NCI-H524 (cell line): ENCODE measurements at places on chromosomes 12 and 14.

- no peak for DNase-seq
Measured at GRCh38 chr12:2856051-2856450, 788 bp downstream of the TEX52 start.

DNA sequence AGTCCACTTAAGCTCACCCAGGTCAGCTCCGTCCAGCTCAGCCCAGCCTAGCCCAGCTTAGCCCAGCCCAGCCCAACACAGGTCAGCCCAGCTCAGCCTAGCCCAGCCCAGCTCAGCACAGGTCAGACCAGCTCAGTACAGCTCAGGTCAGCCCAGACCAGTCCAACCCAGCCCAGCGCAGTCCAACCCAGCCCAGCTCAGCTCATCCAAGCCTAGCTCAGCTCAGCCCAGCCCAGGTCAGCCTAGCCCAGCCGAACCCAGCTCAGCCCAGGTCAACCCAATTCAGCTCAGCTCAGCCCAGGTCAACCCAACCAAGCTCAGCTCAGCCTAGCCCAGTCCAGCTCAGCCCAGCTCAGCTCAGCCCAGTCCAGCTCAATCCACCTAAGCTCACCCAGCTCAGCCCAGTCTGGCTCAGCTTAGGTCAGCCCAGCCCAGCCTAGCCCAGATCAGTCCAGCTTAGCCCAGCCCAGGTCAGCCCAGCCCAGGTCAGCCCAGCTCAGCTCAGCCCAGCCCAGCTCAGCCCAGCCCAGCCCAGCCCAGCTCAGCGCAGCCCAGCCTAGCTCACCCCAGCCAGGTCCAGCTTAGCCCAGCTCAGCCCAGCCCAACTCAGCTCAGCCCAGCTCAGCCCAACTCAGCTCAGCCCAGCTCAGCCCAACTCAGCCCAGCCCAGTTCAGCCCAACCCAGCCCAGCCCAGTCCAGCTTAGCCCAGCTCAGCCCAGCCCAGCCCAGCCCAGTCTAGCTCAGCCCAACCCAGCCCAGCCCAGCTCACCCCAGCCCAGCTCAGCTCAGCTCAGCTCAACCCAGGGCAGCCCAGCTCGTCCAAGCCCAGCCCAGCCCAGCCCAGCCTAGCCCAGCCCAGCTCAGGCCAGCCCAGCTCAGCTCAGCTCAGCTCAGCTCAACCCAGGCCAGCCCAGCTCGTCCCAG is 184.0 kb downstream of the TMEM121 start:
- no peak for DNase-seq

GRCh38 chr14:95078867-95079266 is 78.5 kb downstream of the DICER1 start:
- no peak for DNase-seq

- DNase-seq = no peak
Measured at GRCh38 chr14:101367421-101368261, 193.7 kb upstream of the DIO3 start.

DNA sequence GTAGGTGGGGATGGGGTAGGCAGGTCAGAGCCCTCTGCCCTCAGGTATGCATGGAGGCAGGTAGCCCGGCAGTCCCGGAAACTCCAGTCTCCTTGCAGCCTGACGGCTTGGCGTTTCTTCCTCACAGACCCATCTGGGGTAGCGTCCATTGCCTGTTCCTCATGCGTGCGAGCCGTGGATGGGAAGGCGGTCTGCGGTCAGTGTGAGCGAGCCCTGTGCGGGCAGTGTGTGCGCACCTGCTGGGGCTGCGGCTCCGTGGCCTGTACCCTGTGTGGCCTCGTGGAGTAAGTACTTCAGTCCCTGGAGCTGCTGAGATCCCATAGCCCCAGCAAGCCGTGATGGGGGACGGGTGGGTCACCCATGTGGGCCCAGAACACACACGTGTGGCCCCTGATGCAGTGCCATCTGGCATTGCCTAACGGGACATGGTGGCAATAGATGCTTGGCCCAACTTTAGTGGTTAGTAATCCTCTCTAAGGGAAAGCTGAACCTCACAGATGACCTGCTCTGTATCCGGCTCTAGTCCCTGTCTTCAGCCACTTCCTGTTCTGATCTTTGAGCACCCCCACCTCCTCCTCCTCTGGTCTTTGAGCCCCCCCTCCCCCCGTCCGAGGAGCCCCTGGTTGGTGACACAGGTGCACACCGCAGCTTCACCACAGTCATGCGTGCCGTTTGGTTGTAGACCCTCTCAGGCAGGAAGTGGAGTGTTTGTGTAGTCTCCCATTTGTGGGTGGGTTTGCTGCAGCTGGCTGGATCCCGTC is 3.7 kb downstream of the SIVA1 start:
- DNase-seq = no peak

DNA sequence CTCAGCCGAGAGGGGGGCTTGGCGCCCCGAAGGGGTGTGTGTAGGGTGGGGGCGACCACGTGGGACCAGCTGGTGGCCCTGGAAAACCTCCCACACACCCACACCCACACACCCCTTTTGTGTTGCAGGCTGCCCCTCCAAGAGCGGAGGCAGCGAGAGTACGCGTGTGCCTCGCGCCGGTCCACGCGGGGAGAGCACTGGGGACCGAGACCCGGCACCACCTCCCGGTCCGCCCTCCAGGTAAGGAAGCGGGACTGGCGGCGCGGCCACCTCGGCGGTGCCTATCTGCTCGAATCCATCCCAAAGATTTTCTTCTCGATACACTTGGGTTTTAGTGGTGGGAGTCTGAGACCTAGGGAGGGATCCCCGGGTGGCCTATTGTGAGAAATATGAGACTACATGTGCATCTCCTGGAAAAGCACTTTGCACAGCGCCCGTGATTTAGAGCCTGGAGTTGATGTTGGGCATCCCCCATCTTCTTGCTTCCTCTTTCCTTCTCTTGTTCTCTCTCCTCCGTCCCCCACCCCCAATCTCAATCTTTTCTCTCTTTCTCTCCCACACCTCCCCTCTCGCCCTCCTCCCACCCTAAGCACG is 393 bp downstream of the SYT1 start:
- peak; percentile 59 for DNase-seq

DNA sequence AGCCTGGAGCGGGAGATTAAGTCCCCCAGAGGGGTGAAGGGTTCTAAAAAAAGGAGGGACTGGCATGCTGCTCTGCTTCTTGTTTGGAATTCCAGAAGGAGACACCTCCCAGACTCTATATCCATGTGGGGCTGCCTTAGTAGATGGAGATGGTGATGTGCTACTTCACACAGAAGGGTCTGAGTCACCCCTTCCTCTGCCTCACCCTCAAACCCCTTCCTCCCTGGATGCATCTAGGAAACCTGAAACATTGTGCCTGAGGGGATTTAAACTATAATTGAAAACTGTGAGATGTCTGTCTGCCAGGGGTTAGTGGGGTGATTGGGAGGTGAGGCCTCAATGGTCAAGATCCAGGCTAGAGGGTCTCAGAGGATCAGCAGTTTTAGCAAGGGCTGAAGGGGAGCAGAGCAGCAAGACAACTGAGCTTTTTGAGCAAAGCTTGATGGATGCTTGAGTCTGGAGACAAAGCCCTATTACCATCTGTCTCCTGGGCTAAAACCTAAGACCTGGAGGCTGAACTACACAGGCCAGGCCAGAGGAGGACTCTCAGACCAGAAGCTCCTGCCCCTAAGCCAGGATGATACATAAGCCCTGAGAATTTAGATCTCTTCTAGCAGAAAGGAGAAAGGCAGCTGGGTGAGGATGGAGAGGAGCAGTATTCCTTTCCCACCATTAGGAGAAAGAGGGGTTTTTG is 314.7 kb upstream of the ATP2B1 start:
- peak; percentile 15 for DNase-seq

GRCh38 chr12:29241821-29242591 is 92.9 kb downstream of the FAR2 start:
- peak; percentile 95 for DNase-seq

DNA sequence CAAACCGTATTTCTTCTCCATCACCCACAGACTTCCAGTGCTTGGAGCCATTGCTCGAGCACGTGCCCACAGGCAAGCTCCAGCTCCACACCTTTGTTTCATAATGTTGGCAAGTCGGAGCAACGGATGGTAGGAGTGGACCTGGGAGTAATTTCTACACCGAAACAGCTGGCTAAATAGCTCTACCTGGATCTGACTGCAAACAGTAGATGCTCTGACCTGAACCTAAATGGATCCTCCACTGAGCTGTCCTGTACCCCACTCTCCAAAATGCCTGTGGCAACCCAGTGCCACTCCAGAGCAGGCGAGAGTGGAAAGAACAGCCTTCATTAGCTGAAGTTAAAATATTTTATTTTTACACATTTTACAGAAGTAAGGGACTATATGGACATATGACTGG is 108.7 kb downstream of the BMP4 start:
- no peak for DNase-seq

GRCh38 chr12:49340971-49341776 is 4.2 kb upstream of the C1QL4 start:
- no peak for DNase-seq

- DNase-seq = no peak
Measured at GRCh38 chr12:3552726-3553045, 61.7 kb downstream of the PRMT8 start.

GRCh38 chr12:2494486-2495192 is 300.1 kb upstream of the FKBP4 start:
- no peak for DNase-seq

DNA sequence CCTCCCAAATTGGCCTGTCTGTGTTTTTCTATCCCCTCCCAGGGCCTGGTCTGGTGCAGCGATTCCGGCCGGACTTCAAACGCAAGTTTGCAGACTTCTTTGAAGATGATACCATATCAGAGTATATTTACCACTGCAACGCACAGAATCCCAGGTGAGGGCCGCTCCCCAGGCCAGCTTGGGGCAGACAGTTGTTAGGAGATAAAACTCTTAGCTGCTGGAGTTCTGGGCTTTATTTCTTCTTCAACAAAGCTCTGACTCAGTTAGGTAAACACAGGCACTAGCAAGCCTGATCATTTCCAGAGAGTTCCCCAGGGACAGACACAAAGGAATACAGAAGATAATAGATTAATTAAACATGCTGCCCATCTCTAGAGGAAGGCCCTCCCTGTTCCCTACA is 8.3 kb downstream of the ABHD4 start:
- no peak for DNase-seq

DNA sequence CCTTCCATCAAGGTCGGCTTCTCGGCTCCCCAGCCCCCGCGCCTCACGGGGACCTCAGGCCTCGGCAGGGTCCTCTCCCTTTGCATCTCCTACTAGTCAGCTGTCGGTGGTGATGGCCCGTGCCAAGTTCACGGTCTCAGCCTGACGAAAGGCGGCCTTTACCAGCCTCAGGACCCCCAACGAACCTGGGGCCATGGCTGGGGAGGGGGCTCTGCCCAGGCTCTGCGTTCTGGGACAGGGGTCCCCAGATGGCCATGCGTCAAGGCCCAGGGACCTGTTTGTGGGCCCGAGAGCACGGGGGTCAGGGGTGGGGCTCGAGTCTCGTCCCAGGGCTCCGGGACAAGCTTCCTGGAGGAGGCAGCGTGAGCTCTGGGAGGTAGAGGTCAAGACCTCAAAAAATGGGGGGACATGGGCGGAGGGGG is 32.8 kb upstream of the DEGS2 start:
- peak; percentile 55 for DNase-seq

GRCh38 chr12:32240831-32241230 is 134.2 kb downstream of the BICD1 start:
- DNase-seq = no peak

GRCh38 chr12:3614806-3615466 is 123.9 kb downstream of the PRMT8 start:
- no peak for DNase-seq

- peak; percentile 10 for DNase-seq
Measured at GRCh38 chr12:109910969-109911348, 10.9 kb downstream of the TCHP start.

DNA sequence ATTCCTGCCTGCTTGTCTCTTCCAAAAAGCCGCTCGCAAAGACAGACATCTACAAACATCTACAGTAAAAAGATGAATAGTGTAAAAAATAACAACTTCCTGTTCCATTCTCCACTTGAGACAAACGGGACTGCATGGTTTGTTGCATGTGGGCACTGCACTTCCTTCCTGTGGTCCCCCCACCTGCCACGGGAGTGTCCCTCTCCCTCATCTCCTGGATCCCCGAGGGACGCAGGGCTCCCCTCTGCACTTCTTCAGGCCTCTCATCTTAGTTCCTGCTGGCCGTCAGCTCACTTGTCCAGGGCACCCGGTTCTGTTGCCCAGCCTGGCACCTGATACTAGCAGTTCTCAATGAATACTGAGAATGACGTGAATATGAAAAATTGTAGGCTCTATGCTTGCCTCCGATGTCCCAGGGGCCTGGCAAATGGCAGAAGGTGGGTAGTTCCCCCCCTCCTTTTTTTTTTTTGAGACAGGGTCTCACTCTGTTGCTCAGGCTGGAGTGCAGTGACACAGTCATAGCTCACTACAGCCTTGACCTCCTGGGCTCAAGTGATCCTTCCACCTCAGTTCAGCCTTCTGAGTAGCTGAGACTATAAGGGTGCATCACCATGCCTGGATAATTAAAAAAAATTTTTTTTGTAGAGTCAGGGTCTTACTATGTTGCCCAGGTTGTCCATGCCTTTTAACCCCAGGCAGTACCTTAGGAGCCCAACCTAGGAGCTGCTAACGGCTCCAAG is 3.5 kb upstream of the KLC1 start:
- DNase-seq = no peak

GRCh38 chr14:103122947-103123633 is at the start of gene TNFAIP2:
TSS of gene TNFAIP2 (plus strand) at chr14:103123461. CDS start at chr14:103126458, 2,997 bp downstream.
- no peak for DNase-seq

- no peak for DNase-seq
Measured at GRCh38 chr12:70080566-70080965, 162.7 kb upstream of the CNOT2 start.

DNA sequence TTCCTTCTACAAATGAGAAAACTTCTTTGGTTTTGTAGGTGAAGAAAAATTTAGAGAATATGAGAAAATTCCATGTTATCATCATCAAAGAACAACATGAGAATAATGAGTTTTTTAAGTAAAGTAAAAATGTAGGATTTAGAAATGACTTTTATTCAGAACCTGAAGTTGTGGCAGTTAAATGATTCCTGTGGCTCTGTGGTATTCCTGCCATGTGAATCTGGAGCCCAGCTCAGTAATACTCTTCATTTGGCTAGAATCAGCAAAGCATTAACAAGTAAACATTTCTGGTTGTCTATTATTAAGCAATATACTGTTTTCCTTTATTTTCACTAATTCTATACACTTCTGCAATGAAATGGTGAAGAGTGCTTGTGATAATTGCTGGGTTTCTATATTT is 95.6 kb upstream of the E2F7 start:
- no peak for DNase-seq

- no peak for DNase-seq
Measured at GRCh38 chr12:51647647-51648046, 56.6 kb downstream of the SCN8A start.

DNA sequence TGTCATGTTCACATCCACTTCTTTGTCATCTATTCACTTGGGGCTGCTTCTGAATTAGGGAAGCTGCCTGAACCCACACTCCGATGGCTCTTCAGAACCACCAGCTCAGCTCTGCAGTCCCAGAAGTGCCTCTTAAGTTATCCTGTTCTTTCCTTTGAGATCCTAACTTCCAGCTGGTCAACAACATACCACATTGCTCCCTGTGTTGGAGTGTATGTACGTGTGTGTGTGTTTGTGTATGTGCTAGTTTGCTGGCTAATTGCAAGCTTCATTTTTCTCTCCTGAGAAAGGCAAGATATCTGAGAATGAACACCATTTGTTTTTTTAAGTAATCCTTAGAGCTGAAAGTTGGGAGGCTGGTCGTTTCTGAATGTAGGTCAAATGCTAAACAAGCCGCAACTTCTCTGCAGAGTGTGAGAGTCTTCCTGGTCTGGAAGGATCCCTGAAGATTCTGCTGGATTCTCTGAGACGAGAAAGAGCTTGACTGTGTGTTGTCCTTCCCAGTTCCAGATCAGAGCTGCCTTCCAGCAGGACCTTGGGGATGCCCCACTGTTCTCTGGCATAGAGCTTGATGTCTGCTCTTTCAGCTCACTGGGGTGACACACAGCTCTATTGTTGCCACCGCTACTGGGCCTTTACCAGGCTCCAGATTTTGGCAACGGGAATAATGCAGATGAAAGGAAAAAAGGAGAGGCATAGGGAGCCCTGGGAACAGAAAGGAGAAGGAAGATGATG is 839 bp downstream of the GSG1 start:
- peak; percentile 73 for DNase-seq
